Right lung (tissue), 10 donors: ENCODE measurements at places on chromosomes 5 and 9. TPM values are rescaled to one million over a fixed set of nuclear protein-coding genes. Genes with fewer than 3 reads are reported as not detected.

Gene TXNDC8
- not detected for polyA plus RNA-seq

Gene PCDHGB6
- polyA plus RNA-seq: 7.6 TPM

Gene IFNK
- not detected for polyA plus RNA-seq

GRCh38 chr5:27652505-27652904, 614.1 kb upstream of the CDH9 start:
- DNase-seq: no peak

DNA sequence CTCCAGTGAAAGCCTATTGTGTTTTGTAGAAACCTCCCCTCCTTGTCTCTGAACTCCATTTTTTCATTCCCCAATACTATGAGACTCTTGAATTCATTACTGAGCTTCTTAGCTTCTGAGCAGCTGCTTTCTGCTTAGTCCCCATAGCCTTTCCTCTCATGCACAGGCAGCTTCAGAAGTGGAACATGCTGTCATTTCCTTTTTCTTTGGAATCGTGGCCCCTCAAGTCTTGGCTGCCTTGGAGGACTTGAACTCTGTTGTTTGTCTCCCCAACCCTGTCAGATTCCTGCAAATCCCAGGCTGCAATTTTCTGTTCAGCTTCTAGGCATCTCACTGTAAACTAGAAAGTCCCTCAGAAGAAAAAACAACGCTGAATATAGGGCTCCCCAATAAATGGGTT, 268.5 kb downstream of the ARRDC3 start:
- no peak for DNase-seq

DNA sequence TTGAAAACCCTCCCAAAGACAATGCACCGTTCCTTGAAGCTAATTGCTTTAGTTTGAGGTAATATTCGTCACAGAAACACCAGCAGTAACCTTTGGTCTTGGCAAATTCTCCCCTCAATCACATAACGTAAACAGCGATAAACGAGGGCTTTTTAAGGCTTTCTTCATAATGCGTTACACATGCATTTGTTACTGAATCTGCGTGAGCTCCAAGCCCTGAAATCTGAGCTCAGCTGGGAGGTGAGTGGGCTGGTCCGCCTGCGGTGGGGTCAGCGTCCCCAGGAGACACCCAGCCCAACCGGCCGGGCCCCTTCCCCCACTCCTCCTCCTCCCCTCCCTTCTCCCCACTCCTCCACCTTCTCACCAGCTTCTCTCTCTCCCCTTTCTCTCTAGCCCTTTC, 91.1 kb downstream of the BARX1 start:
- no peak for DNase-seq
